GM23248 (cell line): ENCODE measurements at places on chromosomes 5 and 9. TPM values are rescaled to one million over a fixed set of nuclear protein-coding genes. Genes with fewer than 3 reads are reported as not detected.

Gene HRCT1
- total RNA-seq = 0.76 and 1.2 TPM in 2 replicates

Gene SMIM33
- total RNA-seq = not detected in 2 replicates

Gene TMEM174
- not detected in 2 replicates for total RNA-seq

Gene UBAP2
- 13.0 and 13.3 TPM in 2 replicates for total RNA-seq

Gene TAS2R1
- total RNA-seq = not detected in 2 replicates

Gene ALDH1A1
- total RNA-seq = not detected in 2 replicates

Gene DDX4
- total RNA-seq = not detected in 2 replicates

Gene BHMT
- not detected in 2 replicates for total RNA-seq

Gene WNT8A
- not detected in 2 replicates for total RNA-seq

Gene FOXI1
- not detected in 2 replicates for total RNA-seq

Gene ASS1
- 182 and 216 TPM in 2 replicates for total RNA-seq

Gene FAM169A
- total RNA-seq = 0.22 TPM in 1 of 2 replicates, not detected in the other

Gene BRINP1
- 8.0 and 9.0 TPM in 2 replicates for total RNA-seq

Gene ZFP37
- 1.7 and 2.9 TPM in 2 replicates for total RNA-seq

DNA sequence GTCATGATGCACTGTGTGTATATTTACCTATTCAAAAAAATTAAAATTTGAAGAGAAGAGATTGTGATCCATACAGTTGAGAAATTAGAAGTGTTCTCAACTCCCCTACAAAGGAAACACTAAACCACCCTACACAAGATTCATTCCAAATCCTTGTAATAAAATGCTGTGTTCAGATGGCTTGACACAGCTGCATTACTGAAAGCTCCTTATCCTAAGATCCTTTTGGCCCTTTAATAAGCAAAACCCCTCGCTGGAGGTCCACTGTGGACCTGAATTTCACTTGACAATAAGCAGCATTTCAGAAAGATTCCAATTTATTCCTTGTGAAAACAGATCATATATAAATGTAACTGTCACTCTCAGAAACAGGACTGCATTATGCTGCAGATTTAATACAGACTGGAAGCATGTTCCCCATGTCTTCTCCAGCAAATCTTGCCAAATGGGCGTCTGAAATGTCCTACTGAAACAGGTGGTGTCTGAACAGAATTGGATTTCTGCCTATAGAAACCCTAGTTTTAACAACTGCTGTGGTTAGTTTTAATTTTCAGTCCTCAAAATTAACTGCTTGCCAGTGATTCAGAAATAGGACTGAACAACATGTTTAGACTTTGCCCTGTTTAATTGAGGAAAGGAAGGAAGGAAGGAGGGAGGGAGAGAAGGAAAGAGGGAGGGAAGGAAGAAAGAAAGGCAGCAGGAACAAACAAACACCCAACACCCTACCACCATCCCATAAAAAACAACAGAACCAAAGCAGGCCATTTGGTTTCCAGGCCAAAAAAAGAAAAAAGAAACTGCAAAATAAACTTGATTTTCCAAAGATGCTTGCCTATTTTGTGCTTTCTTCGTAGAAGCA lies 179.6 kb downstream of the MLLT3 start:
- peaks cover 5% of the 10 kb centered on the region for H3K4me1 ChIP-seq
- no peak for DNase-seq
- no peaks in the 10 kb centered on the region for H3K36me3 ChIP-seq
- no peak overlapping the region for H3K4me3 ChIP-seq
- H3K27ac ChIP-seq = no peak overlapping the region

GRCh38 chr5:35230038-35230611 lies at the start of gene PRLR:
Gene PRLR, minus strand, starts transcription at chr5:35230487. Its CDS starts 140,867 bp downstream, at chr5:35089620.
- no peak within 1 kb of the TSS for H3K27ac ChIP-seq
- peak; percentile 71 for DNase-seq
- peak within 1 kb of the TSS; percentile 69 for H3K4me3 ChIP-seq
- H3K36me3 ChIP-seq = no peaks in the 10 kb centered on the region
- peaks cover 4% of the 10 kb centered on the region; the same call in 1 of the 2 replicates for H3K4me1 ChIP-seq
- peaks cover 50% of the 10 kb centered on the region for H3K27me3 ChIP-seq

- DNase-seq = peak; percentile 41
- H3K27me3 ChIP-seq = no peaks in the 10 kb centered on the region
- peaks cover 29% of the 10 kb centered on the region for H3K4me1 ChIP-seq
- H3K36me3 ChIP-seq = no peaks in the 10 kb centered on the region
- H3K27ac ChIP-seq = no peak overlapping the region
Measured at GRCh38 chr5:169542811-169543210, 40.8 kb upstream of the SPDL1 start.

- peaks cover 20% of the 10 kb centered on the region for H3K4me1 ChIP-seq
- H3K36me3 ChIP-seq = no peaks in the 10 kb centered on the region
- no peaks in the 10 kb centered on the region for H3K27me3 ChIP-seq
- H3K27ac ChIP-seq = no peak overlapping the region
- DNase-seq = no peak
Measured at GRCh38 chr9:98874721-98875255, 67.3 kb downstream of the GALNT12 start.

GRCh38 chr9:111917980-111918379 lies 21.4 kb downstream of the UGCG start:
- H3K4me3 ChIP-seq = no peak overlapping the region
- no peak for DNase-seq
- 0 out of 2 replicates have a peak overlapping the region, but pooled peaks have one; percentile 11 for H3K27ac ChIP-seq
- H3K36me3 ChIP-seq = peaks cover 83% of the 10 kb centered on the region

DNA sequence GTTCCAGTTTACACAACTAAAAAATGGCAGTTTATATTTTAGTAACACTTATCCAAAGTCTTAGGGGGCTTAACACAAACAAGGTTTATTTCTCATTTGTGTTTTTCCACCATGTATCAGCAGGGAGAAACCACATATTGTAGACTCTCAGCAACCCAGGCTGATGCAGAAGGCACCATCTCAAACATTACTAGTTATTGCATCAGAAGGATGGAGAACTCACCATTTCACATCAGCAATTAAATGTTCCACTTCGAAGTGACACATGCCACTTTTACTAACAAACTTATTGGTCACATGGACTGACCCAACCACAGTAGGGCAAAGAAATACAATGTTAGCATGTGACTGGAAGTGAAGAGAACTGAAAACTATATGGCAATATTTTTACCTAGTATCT lies 22.5 kb upstream of the SMC2 start:
- no peak for DNase-seq
- no peak overlapping the region for H3K4me3 ChIP-seq
- H3K36me3 ChIP-seq = no peaks in the 10 kb centered on the region

DNA sequence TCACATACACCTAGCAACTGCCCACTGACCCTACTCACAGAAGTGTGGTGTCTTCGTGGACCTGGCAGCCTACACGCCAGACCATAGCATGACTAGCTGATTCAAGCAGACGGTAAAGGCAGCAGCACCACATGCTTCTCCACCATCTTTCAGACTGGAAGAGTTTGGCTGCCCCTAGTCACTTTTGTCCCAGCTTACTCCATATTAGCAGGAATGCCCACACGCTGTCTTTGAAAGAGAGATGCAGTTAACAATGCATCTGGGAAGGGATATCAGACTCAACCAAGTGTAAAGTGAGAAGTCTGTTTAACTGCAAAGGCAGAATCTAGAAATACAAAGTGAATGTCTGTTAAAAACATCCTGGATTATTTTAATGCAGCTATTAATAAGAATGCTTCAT lies 177.2 kb upstream of the GNA14 start:
- H3K4me3 ChIP-seq = no peak overlapping the region
- H3K27me3 ChIP-seq = no peaks in the 10 kb centered on the region
- H3K36me3 ChIP-seq = no peaks in the 10 kb centered on the region
- H3K27ac ChIP-seq = no peak overlapping the region
- peaks cover 27% of the 10 kb centered on the region for H3K4me1 ChIP-seq

- H3K4me3 ChIP-seq = no peak overlapping the region
- H3K36me3 ChIP-seq = peaks cover 3% of the 10 kb centered on the region; the same call in 1 of the 2 replicates
- no peaks in the 10 kb centered on the region for H3K27me3 ChIP-seq
- H3K4me1 ChIP-seq = peaks cover 42% of the 10 kb centered on the region
- no peak for DNase-seq
Measured at GRCh38 chr9:107281184-107281583, 1.9 kb upstream of the RAD23B start.

GRCh38 chr5:162956570-162956969 lies 480.8 kb upstream of the CCNG1 start:
- no peaks in the 10 kb centered on the region for H3K27me3 ChIP-seq
- DNase-seq = no peak
- no peaks in the 10 kb centered on the region for H3K4me1 ChIP-seq
- no peaks in the 10 kb centered on the region for H3K36me3 ChIP-seq
- H3K27ac ChIP-seq = no peak overlapping the region
- H3K4me3 ChIP-seq = no peak overlapping the region

DNA sequence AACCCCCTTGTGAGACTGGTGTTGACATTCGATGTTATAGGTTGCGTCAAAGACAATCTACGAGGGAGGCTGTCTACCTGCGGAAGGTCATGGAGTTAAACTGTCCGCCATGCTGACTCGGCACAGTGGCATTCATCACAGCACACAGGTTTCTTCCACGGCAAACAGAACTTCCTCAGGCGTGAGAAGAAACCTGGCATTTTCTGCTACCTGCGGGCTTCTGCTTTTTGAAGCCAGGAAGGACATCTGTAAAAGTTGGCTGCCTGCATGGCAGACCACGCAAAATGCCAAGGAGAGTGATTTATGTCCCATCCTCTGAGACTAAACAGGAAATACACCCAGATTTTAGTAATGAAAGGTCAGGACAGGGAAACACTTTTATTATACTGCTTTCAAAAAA lies 809.8 kb upstream of the NUDT12 start:
- H3K4me1 ChIP-seq = no peaks in the 10 kb centered on the region
- no peak overlapping the region for H3K27ac ChIP-seq
- DNase-seq = no peak
- no peaks in the 10 kb centered on the region for H3K36me3 ChIP-seq
- no peaks in the 10 kb centered on the region for H3K27me3 ChIP-seq

- peak; percentile 86 for DNase-seq
- no peaks in the 10 kb centered on the region for H3K27me3 ChIP-seq
- peak overlapping the region; percentile 22; the same call in 1 of the 2 replicates for H3K27ac ChIP-seq
- no peaks in the 10 kb centered on the region for H3K36me3 ChIP-seq
- peaks cover 26% of the 10 kb centered on the region for H3K4me1 ChIP-seq
Measured at GRCh38 chr9:19992556-19992955, 203.7 kb upstream of the SLC24A2 start.

GRCh38 chr9:5556101-5556705 lies 45.9 kb downstream of the PDCD1LG2 start:
- H3K4me1 ChIP-seq = peaks cover 34% of the 10 kb centered on the region
- no peaks in the 10 kb centered on the region; the same call in 1 of the 2 replicates for H3K36me3 ChIP-seq
- H3K4me3 ChIP-seq = no peak overlapping the region
- no peak for DNase-seq
- H3K27ac ChIP-seq = no peak overlapping the region
- no peaks in the 10 kb centered on the region for H3K27me3 ChIP-seq

DNA sequence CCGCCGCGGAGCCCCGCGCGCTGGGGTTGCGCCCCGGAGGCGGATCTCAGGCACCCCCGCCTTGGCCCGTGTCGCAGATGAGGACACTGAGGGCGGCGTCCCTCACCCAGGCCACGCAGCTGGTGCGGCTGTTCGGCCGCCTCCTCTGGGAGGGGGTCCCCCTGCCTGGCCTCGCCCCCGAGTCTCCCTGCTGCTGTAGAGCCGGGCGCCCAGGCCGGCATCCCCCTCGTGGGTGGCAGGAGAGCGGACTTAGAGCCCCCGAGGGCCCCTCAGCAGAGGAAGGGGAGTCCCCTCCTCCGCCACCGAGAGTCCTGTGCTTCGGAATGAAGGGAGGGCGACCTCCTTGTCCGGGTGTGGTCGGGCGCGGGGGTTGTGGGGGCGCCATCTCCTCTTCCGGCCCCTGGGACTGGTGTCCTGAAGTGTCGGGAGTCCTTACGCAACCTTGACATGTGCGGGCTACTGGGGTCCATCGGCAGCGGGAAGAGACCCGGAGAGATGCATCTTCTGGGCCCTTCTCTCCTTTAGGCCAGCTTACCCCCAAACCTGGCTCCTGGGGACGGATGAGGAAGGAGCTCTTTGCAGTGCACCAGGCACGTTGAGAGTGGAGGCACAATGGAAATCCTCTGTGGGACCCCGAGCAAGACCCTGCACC lies 11.7 kb upstream of the EXOSC2 start:
- no peak overlapping the region for H3K27ac ChIP-seq
- no peaks in the 10 kb centered on the region for H3K36me3 ChIP-seq
- DNase-seq = no peak
- H3K4me3 ChIP-seq = peak overlapping the region; percentile 69
- no peaks in the 10 kb centered on the region for H3K27me3 ChIP-seq

- no peaks in the 10 kb centered on the region for H3K36me3 ChIP-seq
- H3K27me3 ChIP-seq = no peaks in the 10 kb centered on the region
- DNase-seq = peak; percentile 1
Measured at GRCh38 chr5:12242950-12243888, 339.0 kb upstream of the CTNND2 start.

- no peaks in the 10 kb centered on the region; the same call in 1 of the 2 replicates for H3K27me3 ChIP-seq
- no peak overlapping the region for H3K4me3 ChIP-seq
- no peaks in the 10 kb centered on the region for H3K36me3 ChIP-seq
- peak; percentile 60 for DNase-seq
- no peak overlapping the region for H3K27ac ChIP-seq
Measured at GRCh38 chr5:174323878-174324281, 278.4 kb downstream of the NSG2 start.

GRCh38 chr9:16367605-16368231 lies 502.8 kb downstream of the BNC2 start:
- no peak overlapping the region for H3K4me3 ChIP-seq
- peak; percentile 93 for DNase-seq
- H3K4me1 ChIP-seq = peaks cover 16% of the 10 kb centered on the region
- H3K27me3 ChIP-seq = no peaks in the 10 kb centered on the region

DNA sequence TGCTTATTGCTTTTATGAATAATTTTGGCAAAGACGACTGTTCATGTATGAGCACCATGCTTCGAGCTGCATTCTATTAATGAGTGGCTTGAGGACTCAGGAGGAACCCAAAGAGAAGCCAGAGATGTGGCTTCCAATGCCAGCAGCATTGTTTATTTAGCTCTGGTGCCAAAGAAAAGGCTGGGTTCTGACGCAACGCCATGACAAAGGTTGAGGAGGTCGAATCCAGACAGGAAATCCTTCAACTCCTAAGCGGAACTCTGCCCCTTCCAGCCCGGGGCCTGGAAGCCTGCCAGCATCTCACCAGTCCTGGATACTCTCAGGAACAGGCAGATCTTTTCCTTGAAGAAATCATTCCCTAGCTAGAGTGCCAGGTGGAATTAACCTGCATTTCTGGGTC lies 104.4 kb downstream of the ARHGAP26 start:
- H3K36me3 ChIP-seq = no peaks in the 10 kb centered on the region
- no peaks in the 10 kb centered on the region for H3K27me3 ChIP-seq
- H3K27ac ChIP-seq = no peak overlapping the region

GRCh38 chr5:131981516-131981915 lies 29.9 kb downstream of the ACSL6 start:
- no peaks in the 10 kb centered on the region for H3K36me3 ChIP-seq
- H3K27me3 ChIP-seq = no peaks in the 10 kb centered on the region
- no peak overlapping the region for H3K4me3 ChIP-seq
- no peaks in the 10 kb centered on the region for H3K4me1 ChIP-seq
